ENCODE measurements at places on chromosomes 4 and X. TPM values are rescaled to one million over a fixed set of nuclear protein-coding genes. Genes with fewer than 3 reads are reported as not detected.

DNA sequence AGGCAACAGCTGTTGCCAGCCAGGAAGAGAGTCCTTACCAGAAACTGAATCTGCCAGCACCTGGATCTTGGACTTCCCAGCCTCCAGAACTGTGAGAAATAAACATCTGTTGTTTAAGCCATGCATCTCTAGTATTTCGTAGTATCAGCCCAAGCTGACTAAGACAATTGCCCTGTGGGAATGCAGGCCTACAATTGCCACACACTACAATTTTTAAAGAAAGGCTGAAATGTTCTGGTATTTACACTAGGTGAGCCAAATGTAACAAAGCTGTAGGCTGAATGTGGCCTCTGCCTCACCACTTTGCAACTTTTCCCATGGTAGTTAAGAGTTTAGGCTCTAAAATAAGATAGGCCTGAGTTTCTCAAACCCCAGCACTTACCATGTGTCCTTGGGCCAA lies 59.1 kb downstream of the SPATA18 start:
- DNase-seq = no peak

DNA sequence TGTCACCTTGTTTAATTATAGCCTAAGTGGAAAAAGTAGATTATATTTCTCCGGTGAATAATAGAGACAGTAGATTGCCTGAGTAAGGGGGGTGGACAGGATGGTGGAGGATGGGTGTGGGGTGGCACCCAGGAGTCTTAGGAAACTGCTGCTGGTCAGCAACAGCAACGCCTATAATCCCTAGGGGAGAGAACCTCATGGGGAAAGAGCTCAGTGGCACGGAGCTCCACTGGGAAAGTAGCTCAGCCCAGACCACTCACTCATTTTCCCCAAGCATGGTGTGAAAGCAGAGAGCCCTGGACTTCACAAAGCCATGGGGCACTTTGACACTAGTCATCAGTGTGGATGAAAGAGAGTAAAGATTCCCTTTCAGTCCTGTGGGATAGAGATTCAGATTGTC lies 31.1 kb downstream of the METTL14 start:
- no peak for DNase-seq

GRCh38 chrX:130704053-130705038 lies 198.7 kb downstream of the ENOX2 start:
- DNase-seq = no peak

DNA sequence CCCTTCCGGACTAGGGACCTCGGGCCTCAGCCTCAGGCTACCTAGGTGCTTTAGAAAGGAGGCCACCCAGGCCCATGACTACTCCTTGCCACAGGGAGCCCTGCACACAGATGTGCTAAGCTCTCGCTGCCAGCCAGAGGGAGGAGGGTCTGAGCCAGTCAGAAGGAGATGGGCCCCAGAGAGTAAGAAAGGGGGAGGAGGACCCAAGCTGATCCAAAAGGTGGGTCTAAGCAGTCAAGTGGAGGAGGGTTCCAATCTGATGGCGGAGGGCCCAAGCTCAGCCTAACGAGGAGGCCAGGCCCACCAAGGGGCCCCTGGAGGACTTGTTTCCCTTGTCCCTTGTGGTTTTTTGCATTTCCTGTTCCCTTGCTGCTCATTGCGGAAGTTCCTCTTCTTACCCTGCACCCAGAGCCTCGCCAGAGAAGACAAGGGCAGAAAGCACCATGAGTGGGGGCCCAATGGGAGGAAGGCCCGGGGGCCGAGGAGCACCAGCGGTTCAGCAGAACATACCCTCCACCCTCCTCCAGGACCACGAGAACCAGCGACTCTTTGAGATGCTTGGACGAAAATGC lies at the start of gene WAS:
TSS of gene WAS (plus strand) at position 389 of the 572 bp plus-strand sequence. CDS start at position 444, 55 bp downstream.
- DNase-seq = peak; percentile 52

DNA sequence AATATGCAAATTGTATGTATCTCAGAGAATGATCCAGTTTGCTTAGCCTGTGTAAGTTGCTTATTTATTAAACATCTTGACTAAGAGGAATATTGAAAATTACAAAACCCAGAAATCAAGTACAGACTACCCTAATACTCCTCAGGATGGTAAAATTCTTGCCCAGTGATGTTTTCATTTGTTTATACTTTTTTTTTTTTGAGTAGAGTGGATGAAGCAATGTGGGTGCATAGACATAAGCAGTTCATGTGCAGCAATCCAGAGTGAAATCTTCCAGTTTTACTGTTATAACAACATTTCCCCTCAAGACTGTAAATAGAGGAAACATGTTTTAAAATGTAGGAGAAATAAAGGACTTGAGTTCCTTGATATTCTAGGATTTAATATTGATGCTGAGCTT lies 4.7 kb downstream of the GLRB start:
- DNase-seq = no peak

DNA sequence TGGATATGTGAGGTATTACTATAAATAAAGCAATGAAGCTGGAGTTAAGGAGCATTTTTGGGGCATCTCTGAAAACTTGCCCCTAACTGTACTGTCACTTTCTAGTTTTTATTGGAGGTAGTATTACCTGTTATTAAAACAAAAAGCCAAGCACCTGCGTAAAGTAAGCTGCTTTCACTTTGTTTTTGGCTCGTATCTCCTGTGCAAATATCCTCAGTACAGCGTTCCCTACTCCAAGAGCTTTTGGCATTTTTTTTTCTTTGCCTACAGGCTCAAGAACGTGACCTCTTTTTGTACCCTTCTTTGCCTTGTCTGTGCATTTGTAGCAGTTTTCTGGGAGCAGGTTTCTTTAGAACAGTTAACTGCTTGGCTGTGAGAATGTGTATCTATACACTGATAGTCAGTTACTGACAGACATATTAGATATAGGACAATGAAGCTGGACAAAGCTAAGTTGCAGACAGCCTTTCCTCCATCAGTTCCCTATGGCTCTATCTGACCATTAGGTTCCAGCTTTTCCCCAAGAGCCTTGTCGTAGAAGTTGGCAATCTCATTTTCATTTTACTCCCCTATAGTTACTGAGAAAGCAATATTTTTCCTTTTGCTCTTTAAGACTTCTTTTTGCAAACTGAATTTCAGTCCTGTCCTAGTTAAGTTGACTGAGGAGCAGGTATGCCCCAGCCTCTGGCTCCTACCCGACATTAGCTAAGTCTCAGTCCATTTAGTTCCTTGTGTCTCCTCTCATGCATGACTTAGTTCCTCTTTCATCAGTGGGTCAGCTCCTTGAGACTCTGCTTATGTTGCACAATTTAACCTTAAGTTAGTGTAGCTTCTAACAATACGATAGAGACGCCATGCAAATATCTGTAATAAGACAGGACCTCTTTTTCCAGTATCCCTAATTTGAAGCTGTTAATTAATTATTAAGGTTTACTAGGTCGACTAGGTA lies 71.5 kb upstream of the HPRT1 start:
- DNase-seq = no peak

RAB41 gene
- total RNA-seq = not detected

Measured in naive thymus-derived CD8-positive, alpha-beta T cell (primary cell).